ENCODE measurements at places on chromosomes 7 and 10. TPM values are rescaled to one million over a fixed set of nuclear protein-coding genes. Genes with fewer than 3 reads are reported as not detected.

PALD1 gene
- total RNA-seq: 105 TPM

COL28A1 gene
- under 0.01 TPM for total RNA-seq

TMEM236 gene
- total RNA-seq: 0.32 TPM

RARRES2 gene
- total RNA-seq: not detected

PAX4 gene
- total RNA-seq: not detected

MBL2 gene
- not detected for total RNA-seq

Measured in bladder microvascular endothelial cell (primary cell).